HuH-7.5 (cell line): ENCODE measurements at places on chromosomes 3 and 15.

- DNase-seq: no peak
Observed at GRCh38 chr3:31124373-31124772, 229.9 kb upstream of the GADL1 start.

GRCh38 chr3:55879901-55880331, 392.8 kb upstream of the WNT5A start:
- DNase-seq: no peak

DNA sequence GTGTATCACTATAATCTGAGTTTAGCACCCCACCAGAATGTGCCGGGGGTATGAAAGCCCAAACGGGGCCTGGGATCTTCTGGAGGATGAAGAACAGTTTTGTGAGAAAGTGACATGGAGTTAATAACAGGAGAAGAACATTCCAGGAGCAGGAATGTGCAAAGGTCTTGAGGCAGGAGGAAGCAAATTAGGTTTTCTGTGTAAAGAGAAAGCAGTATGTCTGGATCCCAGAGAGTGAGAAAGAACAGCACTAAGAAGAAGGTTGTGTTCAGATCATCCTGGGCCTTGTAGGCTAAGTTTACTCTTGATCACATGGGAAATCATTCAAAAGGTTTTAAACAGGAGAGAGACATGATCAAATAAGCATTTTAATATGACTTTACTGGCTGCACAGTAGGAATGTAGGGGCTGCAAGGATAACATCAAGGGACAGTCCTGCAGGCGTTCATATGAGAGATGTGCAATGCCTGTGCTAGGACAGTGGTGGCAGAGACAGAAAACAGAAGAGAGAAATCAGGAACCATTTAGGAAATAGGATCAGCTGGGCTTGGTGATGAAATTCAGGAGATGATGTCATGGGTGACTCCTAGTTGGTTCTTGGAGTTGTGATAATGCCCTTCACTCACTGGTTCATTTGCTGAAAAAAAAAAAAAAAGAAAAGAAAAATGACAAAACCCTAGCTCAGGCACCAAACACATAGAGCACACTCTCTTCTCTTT, 113.5 kb downstream of the TNIK start:
- DNase-seq: no peak

DNA sequence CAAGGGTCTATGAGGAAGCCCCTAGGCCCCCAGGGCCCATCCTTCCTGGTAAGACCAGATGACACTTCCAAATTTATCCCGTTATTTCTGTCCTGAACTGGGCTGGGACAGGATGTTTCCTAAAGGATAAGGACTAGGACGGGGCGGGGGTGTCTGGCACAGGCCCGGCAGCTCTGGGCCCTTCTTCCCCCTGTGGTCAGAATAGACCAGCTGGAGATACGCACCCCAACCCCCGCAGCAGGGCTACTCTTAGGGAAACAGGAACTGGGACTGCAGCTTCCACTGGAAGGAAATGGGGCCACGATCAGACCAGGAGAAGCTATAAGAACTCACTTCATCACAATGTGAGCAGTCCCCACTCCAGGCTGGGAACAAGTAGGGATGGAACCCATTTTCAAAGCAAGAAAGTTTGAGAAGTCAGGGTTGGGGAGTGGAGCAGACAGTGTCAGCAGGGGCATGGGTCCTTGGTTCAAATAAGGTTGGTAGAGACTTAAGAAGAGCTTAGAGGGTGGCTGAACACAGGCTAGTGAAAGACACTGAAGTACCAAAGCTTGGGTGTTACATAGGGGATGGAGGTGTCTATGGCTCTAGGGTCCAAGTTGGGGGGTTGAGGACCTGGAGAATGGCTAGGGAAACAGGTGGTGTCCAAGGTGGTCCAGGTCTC, 1.1 kb downstream of the NCKIPSD start:
- DNase-seq: peak; percentile 25

GRCh38 chr3:24562895-24563294, 68.2 kb upstream of the THRB start:
- no peak for DNase-seq

- DNase-seq: no peak
Observed at GRCh38 chr3:196003611-196004010, 78.3 kb downstream of the TFRC start.

- no peak for DNase-seq
Observed at GRCh38 chr3:8152821-8153418, 348.7 kb upstream of the LMCD1 start.

- no peak for DNase-seq
Observed at GRCh38 chr15:60652870-60653269, 173.9 kb upstream of the ICE2 start.

DNA sequence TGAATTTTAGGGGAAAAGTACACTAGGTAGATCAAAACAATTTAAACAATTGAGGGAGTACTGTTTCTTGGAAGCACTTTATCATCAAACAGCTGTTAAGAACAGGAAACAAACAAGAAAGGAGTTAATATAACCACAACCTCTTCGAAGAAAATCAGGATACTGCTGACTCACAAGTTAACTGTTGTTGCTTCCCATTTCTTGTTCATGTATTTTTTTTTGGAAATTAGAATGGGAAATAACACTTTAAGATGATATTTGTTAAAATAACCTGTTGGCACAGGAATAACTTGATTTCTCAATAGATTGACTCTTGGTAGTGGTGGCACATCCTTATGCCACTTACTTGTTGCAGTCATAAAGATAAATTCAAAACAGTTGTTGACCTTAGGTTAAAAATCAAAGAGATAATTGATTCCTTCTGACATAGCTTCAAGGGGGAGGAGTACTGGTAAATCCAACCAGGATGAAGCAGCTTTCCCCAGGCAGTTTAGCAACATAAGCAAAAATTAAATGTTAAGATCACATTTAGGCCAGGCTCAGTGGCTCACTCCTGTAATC, 3.3 kb downstream of the BNIP2 start:
- DNase-seq: no peak

DNA sequence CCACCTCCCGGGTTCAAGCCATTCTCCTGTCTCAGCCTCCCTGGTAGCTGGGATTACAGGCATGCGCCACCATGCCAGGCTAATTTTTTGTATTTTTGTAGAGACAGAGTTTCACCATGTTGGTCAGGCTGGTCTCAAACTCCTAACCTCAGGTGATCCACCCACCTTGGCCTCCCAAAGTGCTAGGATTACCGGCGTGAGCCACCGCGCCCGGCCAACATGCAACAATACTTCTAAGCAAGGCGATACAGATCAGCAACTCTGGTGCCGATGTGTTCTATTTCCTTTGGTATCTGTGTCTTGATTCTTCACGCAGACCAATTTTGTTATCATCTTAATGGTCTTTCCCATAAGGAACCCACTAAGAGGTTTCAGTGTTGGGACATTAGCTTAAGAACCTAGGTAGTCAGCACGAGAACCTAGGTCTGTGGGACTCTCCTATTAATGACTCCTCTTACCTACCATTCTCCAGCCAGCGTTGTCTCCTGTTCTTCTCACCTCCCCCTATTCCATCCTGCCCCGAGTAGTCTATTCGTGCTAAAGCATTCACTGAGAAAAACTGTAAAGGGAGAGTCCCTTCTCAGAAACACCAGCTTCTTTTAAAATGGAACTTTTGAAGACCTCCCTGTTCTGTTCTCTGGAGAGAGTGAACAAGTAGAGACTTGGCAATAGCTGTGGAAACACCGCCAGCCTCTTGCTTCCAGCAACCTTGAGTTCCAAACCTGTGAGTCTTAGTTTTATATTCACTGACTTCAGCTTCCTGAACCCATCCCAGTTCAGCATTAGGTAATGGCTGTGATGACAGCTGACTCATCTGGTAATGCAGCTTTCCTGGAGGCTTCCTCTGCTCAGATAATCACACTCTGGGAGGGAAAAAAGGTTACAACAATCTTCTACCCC, 61.2 kb downstream of the TSC22D2 start:
- peak; percentile 6 for DNase-seq

GRCh38 chr15:32659340-32660155, 18.0 kb downstream of the SCG5 start:
- DNase-seq: no peak

DNA sequence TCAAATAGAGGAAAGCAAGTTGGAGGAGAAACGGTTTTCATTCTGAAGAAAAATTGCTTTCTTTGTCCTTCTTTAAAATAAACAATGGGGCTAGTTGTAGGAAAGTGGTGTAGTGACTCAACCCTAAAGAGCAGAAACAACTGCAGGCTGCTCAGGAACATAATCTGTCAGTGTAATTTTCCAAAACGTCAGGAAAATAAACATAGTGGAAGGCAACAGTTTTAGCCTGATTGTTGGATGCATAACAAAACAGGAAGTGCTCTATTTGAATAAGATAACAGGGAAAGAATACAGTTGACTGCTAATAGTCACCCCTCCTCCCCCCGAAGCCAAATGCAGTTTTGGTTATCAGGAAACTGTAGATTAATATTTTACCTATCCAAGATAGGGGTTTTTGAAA, 167.6 kb downstream of the ECT2 start:
- no peak for DNase-seq

- DNase-seq: no peak
Observed at GRCh38 chr3:23435318-23435717, 232.2 kb downstream of the UBE2E2 start.

DNA sequence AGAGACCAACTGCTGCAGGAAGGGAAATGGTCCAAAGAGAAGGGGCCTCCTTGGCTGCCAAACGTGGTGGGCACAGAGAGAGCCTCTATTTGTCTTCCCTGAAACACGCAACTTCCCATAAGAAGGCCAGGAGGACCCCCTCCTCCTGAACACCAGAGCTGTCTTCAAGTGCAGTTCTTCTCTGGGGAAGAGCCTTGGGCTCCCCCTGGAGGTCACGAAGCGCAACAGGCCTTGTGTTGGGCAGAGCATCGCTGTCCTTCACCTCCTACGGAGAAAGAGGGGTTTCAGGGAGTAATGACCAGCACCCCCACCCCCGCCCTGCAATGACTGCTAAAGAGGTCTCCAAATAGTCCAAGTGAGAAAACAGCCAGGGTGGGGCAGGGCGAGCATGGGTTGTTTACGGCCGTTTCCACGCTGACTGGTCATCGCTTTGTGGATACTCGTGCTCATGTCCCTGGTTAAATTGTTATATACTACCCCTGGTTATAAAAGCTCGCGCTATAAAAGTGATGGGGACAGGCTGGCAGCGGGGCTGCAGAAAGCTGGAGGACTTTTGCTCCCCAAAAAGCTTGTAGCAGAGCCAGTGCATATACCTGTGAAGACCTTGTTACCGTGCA, 397.5 kb upstream of the ATP10A start:
- DNase-seq: no peak

DNA sequence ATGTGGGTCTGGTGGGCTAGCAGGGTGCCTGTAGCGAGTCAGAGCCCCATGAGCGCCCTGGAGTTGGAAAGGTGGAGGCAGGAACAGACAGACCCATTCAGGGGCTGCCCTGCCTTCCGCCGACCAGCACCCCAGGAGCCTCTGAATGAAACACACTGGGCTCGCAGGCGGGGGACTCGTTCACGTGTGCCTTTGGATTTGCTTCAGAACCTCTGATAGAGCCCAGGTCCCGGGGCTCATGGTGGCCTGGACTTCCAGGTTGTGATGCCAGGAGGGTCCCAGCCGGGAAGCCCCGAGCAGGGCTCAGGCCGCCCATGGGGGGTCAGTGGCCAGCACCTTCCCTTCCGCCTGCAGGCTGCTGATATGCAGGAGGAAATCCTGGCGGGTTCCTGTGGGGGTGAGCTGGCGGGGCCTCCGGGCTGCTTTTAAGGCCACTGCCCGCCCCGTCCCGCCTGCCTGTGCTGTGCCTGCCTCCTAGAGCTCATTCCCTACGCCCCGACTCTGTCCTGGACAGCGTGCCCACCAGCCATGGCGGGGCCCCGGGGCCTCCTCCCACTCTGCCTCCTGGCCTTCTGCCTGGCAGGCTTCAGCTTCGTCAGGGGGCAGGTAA, at the start of gene STAB1:
TSS of gene STAB1 (plus strand) at position 453 of the 610 bp plus-strand sequence. CDS start at position 529, 76 bp downstream.
- no peak for DNase-seq

- no peak for DNase-seq
Observed at GRCh38 chr3:9301091-9301490, 51.6 kb upstream of the SRGAP3 start.

- DNase-seq: no peak
Observed at GRCh38 chr3:55524565-55525244, 37.6 kb upstream of the WNT5A start.

DNA sequence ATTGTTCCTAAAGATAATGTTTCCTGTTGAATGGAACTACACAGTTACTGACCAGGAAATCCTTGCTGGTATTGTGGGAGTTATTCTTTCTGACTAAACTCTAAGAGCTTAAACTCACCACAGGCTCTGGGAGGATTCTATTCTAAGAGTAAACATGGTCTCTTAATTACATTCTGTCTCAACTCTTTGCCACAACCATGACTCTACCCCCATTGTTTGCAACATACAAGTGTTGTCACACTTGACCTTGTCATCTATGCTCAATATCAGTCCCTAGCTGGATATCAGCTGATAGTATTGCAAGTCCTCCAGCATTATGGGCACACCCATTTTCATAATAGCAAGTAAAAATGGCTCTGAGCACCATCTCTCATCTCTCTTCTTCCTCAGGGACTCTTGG, 29.6 kb upstream of the SECISBP2L start:
- DNase-seq: no peak

DNA sequence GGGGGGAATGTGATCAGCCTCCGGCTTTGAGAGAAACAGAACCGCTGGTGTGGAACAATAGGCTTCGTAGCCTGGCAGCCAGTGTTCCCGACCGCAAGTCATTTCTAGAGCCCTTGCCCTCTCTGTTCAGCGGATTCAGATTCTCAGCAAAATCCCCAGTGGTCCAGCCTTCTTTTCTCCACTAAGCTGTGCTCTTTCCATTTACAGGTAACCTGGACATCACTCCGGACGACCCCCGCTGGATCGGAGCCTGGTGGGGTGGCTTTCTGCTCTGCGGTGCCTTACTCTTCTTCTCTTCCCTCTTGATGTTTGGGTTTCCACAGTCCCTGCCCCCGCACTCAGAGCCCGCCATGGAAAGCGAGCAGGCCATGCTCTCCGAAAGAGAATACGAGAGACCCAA, 250.6 kb downstream of the SLCO3A1 start:
- no peak for DNase-seq

DNA sequence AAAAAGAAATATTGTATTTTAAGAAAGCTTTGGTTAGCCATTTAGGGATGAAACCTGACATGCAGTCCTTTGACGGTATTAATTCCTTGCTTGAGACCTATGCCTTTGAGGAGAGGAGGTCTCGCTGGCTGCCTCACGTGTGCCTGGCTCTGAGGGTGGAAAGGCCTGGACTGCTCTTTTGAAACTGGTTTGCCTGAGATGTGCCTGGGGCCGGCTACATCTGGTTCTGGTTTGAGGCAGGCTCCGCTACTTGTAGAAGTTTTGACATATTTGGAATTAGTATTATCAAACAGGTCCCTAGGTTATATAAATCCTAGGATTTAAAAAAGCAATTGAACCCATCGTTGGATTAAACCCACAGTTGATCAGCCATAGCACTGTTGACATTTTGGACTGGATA, 6.5 kb downstream of the NISCH start:
- no peak for DNase-seq

DNA sequence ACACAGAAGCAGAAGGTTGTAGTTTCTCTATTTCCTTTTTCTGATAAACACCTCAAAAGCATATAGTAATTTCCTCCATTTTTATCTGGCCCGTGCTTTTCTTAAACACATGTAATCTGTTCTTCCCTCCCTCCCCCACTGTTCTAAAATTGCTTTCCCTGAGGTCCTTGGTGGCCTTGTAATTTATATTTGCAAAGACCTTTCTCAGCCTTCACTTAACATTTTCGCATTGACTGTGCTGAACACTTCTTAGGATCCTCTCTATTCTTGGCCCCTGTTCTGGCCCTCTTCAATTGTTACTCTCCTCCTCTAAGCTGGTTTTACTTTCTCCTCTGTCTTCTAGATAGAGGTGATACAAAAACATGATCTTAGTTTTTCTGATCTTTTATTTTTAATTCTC, 28.3 kb downstream of the GAP43 start:
- DNase-seq: no peak

GRCh38 chr3:46677411-46677726, 16.1 kb downstream of the ALS2CL start:
- DNase-seq: no peak

- no peak for DNase-seq
Observed at GRCh38 chr3:99781761-99782160, 35.9 kb upstream of the CMSS1 start.
